ENCODE measurements at places on chromosomes 3 and 15.

GRCh38 chr3:15399970-15400369, 27.4 kb downstream of the METTL6 start:
- DNase-seq: no peak

DNA sequence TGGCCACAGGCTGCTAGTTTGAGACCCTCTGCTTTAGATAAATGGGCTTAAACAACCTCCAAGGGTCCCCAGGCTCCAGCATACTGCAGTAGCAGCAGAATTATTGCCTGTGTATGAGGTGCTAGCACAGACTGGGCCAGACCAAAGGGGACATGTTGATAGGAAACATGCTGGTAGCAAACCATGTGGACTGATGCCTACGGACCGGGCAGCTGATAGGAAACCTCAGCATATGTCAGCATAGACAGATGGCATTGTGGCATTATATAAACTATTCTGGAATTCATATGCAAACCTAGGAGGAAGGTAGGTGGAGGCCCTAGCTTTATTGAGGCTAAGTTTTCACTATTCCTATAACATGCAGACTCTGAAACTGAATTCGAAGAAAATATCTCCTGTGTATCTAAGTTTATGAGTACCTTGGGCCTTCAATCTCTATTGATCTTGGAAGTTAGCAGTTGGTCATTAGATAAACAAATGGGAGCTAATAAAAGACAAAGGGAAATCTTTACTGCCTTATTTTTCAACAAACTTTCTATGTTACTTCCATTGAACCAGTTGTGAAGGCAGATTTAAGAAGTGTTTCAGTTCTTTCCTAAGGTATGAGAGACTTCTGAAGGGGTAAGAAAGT, 1.7 kb upstream of the HGD start:
- DNase-seq: no peak

GRCh38 chr3:146625186-146625775, 20.1 kb upstream of the PLSCR5 start:
- DNase-seq: no peak

DNA sequence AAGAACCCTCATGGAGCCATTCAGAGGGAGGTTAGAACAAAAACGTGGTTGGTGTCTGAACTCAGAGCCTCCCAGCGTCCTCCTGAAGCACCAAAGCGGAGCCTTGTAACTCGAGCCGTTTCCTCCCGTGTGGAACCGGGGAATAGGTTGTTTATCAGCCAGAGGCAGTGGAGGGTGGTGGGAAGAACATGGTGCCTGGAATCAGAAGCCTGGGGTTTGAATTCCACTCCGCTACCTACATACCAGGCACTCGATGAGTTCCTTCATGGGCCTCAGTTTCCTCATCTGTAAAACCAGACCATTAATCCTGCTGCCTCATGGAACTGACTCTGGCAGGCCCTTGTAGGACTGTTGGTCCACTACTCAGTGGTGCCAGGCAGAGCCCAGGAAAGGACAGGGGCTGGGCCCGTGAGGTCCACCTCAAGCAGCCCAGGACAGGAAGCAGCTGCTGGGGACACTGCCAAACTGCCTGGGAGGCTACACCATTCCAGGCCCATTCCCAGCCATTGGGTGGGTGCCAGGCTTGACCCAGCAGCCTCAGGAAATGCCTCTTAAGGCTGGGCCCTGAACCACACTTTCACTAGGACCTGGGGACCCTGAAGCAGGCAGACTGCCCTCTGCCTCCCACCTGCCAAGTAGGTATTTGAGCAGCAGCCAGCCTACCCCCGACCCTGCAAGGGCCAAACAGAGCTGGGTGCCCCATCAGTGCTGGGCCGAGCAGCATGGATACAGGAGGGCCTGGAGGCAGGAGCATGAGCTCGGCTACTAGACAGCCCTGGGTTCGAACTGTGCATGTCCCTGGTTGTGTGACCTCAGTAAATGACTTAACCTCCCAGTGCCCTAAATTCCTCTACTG, 33.4 kb downstream of the PRKCD start:
- DNase-seq: no peak

DNA sequence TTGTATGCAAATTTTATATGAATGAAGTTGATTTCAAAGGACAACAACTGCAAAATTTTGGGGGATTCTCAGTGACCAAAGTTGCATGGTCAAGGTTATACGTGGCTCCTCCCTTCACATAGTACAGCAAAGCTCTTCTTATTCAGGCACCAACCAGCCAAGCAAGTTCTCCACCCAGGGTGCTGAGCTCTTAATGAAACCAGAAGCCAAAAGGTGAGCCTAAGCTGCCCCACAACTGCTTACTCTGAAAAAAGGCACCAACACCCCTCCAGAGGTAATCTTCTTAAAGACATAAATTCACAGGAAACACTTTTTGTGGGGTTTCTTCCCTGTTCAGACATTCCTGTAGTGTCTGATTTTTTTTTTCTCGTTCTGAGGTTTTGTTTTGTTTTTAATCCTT, 106.1 kb upstream of the GMNC start:
- DNase-seq: no peak

DNA sequence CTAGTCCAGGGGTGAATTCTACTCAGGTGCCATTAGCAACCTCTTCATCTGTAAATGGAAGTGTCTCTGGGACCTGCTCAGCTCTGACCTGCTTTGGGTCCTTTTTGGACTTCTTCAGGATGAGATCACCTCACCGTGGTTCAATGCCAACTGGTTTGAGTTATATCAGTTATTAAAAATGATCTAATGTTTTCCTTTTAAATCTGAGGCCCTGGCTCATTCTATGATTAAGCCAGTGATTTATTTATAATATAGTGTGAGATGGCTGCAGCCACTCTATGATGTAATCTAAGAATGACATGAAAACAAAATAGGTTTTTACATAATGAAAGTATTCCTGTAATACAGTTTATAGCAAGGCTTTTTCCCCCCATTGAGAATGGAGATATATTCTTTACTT, 79.4 kb downstream of the LPP start:
- DNase-seq: no peak

- no peak for DNase-seq
Measured at GRCh38 chr3:128382221-128382807, 84.4 kb downstream of the DNAJB8 start.

DNA sequence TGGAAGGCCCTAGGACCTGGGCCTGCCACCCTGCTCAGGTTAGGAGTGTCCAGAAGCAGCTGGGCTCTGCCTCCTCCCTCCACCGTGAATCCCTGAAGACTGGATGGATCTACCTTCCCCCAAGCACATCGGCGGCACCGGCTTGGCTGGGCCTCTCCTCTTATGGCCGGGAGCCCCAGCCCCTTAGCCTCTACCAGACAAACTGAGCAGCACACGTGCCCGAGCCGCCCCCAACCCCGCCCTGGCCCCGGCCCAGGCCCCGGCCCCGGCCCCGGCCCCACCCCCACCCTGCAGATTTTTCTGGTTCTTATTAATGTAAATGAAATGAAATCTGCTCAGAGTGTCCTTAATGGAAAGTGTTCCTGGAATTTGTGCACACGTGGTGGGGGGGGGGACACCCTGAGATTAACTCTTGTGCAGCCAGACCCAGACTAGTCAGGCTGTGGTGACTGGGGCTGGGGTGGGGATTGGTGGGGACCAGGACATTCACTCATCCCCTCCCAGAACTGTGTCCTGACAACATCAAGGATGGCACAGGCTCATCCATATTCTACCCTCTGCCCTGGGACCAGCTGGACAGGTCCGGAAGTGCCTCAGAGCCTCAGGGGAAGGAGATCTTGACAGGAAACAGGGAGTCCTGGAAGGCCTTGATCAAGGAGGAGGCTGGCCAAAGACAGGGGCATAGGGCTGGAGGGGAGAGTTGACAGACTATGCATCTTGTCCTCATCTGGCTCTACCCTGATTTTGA, 30.9 kb upstream of the SEMA3F start:
- no peak for DNase-seq

- no peak for DNase-seq
Measured at GRCh38 chr3:193788189-193788991, 195.4 kb downstream of the OPA1 start.

DNA sequence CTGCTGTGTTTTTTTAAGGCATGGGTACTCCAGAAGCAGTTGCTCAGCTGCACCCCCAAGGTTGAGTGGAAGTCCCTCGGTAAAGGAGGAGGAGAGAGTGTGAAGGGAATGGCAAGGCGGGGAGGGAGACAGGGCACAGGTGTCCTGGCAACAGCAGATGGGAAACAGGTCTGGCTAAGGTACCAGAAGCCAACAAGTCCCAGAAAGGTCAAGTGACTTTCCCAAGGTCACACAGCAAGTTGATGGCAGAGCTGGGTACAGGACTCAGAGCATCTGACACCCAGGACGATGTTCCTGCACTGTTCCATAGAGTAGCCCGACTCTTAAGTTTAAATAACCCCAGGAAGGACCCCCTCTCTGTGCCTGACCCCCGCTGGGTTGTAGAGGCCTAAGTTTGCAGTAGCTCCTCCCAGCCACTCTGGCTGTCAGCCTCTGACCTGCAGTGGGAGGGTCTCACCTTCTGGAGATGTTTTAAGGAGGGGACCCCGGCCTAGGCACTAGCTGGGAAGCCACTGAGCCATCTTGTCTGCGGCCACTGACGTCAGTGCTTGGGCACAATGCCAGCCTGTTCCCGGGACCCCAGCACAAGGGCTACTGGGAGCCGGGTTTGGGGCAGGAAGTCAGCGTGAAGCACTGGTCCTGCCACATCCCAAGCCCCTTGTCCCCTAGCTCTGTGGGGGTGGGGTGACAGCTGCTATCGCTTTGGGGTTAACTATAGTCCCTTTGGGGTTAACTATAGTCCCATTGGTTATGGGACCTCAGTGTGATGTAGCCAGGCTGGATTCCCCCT, 10.5 kb downstream of the CSK start:
- no peak for DNase-seq

DNA sequence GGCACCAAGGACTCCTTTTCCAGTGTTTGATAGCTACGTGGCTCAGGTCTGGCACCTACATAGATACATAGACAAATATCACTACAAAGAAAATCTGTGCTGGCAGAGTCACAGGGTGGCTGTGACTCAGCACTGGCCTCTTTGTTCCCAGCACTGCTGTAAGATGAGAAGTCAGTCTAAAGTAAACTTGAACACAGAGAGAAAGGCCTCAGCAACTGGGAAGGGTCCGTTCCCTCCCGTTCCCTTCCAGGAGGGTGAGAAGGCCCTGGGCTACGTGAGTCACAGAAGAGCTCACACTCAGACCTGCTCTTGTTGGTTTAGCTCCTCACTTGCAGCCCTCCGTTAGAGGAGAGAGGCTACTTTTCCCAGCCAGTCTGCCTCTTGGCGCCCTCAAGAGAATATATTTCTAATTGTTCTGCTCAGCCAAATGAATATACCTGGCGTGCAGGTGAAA, 23.1 kb downstream of the ANXA2 start:
- no peak for DNase-seq

- DNase-seq: no peak
Measured at GRCh38 chr3:119427669-119428068, 35.7 kb downstream of the TMEM39A start.

- DNase-seq: no peak
Measured at GRCh38 chr15:73082812-73083211, 30.5 kb downstream of the NEO1 start.

- no peak for DNase-seq
Measured at GRCh38 chr3:5016211-5017161, 37.2 kb downstream of the BHLHE40 start.

GRCh38 chr3:105233010-105233409, 133.7 kb upstream of the ALCAM start:
- no peak for DNase-seq

- no peak for DNase-seq
Measured at GRCh38 chr3:21791356-21791755, 40.3 kb upstream of the ZNF385D start.

GRCh38 chr15:98835876-98836275, 171.7 kb downstream of the PGPEP1L start:
- no peak for DNase-seq

DNA sequence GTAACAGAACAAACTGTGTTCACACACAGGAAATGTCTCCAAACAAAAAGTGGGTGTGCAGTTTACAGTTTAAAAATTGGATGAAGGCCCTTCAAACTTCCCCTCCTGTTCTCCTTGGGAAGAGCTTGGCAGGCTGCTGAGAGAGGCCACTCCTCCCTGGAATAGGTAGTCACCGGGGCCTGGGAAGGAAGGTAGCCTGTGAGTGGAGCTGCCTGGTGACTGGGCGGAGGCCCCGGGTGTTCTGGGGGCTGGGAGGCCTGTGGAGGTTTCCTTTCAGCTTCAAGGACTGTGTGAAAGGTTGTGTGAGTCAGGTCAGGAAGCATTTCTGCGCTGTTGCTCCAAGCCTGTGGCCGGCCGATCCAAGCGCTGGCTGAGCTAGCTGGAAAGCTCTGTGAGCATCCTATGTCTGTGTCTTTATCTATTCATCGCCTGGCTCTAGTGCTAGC, 14.1 kb downstream of the SLCO3A1 start:
- DNase-seq: no peak

DNA sequence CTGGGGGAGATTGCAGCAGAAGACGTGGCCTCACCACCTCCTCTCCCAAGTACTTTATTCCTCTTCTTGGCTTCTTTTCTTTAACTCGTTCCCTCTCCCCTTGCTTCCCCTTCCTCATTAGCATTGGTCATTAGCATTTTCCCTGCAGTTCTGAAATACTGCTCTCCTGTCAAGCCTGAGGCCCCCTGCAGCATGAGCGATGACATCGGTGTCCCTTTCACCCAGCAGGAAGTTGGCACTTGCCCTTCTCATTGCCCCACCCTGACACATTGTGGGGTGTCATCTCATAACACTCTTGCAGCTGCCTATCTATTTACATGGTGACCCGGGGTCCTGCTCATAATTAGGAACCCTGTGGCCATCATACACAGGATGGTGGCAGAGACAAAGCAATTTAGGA, 167.1 kb downstream of the ARRDC4 start:
- no peak for DNase-seq

DNA sequence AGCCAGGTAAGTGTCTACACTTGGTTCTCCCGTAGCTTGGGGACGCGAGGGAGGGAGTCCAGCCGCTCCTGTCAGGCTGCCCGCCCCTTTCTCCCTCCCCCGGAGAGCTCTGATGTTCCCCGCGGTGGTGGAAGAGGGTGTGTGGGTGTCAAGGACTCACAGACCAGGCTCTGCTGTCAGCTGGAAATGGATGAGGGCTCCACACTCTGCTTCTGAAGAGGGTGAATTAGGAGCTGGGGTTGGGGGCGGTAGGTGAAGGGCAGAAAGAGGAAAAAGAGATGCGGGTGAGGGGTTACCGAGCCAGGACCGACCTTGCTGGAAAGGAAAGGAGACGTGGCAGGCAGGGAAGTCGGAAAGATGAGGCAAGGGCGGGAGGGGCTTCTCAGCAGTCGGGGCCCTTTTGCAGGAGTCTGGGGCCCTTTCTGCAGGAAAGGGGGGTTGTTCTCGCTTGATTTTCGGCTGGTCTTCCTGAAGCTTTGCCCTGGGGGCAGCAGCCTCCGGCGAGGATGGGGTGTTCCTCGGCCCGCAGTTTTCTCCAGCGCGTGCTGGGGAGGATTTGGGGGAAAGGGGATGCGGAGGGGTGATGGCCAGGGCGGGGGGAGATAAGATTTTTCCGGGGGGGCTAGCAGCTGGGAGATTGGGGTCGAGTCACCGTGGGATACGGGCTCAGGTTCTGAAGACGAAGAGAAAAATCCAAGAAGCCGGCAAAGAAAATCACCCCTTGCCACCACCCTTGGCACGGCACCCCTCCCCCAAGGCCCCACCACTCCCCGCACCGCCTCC, 602 bp upstream of the BAHD1 start:
- DNase-seq: no peak

GRCh38 chr3:88480822-88481221, 331.1 kb downstream of the C3orf38 start:
- no peak for DNase-seq
